ENCODE measurements at places on chromosomes 2 and 18. TPM values are rescaled to one million over a fixed set of nuclear protein-coding genes. Genes with fewer than 3 reads are reported as not detected.

- DNase-seq = no peak
These were observed 1010.8 kb upstream of the CELF4 start for GRCh38 chr18:38576349-38576748.

GRCh38 chr2:231183851-231184250 lies 14.6 kb upstream of the ARMC9 start:
- no peak for DNase-seq

GRCh38 chr2:37688771-37689468 lies 17.5 kb upstream of the CDC42EP3 start:
- DNase-seq = no peak

COL4A4 gene
- polyA plus RNA-seq = 9.5 TPM

CRYBA2 gene
- not detected for polyA plus RNA-seq

SLC8A1 gene
- polyA plus RNA-seq = 4.2 TPM

Measured in right lung (tissue), 10 donors.